ENCODE measurements at places on chromosomes 11 and 22.

DNA sequence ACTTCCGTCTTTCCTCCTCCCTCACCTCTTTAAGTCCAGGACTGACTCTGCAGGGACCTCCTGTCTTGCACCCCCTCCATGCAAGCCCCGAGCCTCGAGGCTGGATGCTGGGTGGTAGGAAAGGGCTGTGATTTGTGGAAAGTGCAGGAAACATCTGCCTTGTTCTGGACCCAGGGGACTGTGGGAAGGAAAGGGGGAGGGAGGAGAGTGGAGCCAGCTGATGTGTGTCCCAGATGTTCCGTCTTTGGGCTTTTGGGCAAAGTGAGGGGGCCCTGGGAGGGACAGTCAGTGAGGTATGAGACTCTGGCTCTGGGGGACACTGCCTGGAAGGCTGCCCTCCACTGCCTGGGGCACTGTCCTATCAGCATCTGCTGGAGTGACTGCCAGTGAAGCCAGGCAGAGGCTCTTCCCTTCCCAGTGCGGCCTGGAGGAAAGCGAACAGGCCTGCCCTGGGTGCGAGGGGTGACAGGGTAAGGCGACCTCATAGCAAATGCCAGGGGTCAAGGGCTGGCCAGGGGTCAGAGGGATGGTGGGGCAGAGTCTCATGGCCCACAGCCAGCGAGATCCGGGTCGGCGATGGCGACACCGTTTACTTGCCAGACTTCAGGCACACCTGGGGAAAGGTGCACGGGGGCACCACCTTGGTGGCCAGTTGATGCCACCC is 1.7 kb downstream of the MRGPRD start:
- DNase-seq: peak; percentile 38

DNA sequence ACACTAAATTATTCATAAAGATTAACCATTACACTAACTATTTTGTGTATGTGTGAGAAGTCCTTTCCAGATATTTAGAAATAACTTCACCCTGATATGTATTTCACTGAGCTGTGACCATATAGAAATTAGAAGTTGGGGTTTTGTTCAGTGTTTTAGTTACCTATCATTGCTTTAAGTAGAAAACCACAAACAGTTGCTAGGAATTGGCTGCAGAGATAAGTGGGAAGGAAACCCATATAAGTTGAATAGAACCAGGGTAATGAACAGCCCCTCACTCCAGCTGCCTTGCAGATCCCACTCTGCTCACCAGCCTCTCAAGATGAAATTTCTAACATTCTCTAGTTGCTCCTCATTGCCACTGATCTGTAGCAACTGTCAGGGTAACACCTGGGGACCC is 10.3 kb downstream of the SRSF8 start:
- no peak for DNase-seq

DNA sequence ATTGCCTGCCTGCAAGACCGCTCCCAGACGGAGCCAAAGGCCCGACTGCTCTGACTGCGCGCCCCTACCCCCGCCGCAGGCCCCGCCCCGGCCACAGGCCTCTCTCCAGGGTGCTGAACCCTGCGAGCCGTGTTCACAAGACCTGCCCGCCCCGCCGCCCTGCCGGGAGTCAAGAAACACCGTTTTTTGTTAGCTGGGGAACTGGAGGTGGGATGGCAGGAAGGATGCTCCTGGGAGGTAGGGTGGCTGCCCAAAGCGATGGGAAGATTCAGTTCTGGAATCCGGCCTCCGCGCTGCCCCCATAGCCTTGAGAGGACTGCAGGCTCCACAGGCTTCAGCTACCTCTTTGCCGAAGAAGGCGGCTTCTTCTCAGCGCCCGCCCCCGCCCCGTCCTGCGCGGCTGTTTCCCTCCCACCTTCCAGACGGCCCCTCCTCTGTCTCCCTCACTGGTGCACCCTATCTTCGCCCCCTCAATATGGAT is 2.7 kb upstream of the PDE2A start:
- peak; percentile 80 for DNase-seq

- DNase-seq: peak; percentile 94
Observed at GRCh38 chr11:130448416-130449309, at the start of gene ADAMTS15. Gene ADAMTS15, plus strand, starts transcription at chr11:130448645. Its CDS starts 329 bp downstream, at chr11:130448974.

DNA sequence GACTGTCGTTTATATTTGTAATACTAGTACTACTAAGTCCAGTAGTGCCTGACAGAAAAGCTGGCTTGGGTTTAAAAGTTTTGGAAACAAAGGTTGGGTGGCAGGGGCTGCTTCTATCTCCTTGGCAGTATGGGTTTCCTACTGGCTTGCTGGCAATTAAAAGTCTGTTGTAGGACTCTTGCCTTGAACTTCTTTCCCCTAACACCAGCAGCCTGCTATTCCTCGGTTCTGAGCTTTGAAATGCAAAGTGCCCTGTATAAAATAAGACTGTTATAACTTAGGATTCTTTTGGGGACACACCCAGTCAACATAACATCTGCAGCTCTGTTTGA is 1.3 kb downstream of the RNF169 start:
- no peak for DNase-seq

DNA sequence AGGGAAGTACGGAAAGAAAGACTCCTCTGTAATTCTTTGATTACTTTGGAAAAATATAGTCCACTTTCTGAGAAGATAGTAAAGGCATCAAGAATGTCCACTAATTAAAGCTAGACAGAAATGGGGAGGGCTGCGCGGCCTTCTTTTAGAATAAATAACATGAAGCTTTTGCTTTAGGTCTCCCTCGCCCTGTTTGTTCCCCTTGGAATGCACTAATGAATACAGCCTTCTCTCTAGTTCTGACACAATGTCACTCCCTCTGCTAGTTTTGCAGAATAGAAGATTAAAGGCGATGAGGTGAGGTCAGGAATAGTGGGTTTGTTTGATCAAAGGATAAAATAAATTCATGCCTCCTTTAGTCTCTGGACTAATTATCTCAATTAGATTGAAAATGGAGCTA is 543.9 kb downstream of the OPCML start:
- no peak for DNase-seq

GRCh38 chr22:40498420-40499208 is 128.2 kb downstream of the SGSM3 start:
- no peak for DNase-seq

DNA sequence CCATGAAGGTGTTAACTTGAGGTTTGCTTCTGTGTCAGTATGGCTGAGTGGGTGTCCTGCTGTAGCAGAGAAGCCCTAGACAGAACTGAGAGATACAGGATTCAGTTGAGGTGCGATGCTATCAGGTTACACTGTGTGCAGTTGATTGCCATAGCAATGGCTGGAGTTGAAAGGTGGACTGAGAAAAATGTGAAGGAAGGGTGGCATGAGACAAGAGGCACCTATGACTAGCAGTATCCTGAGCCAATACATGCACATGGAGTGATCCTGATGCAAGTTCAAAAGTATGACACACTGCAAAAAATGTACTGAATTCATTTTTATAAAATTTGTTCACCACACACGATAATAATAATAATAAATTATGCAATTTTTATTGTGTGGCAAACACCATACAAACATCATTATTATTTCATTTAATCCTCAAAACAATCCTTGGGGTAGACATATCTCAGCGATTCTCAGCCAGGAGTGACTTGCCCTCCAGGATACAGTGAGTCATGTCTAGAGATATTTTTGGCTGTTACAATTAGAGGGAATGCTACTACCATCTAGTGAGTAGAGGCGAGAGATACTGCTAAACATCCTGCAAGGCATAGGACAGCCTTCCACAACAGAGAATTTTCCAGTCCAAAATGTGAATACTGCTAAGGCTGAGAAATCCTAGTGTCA is 3.9 kb upstream of the PIWIL4 start:
- DNase-seq: no peak

DNA sequence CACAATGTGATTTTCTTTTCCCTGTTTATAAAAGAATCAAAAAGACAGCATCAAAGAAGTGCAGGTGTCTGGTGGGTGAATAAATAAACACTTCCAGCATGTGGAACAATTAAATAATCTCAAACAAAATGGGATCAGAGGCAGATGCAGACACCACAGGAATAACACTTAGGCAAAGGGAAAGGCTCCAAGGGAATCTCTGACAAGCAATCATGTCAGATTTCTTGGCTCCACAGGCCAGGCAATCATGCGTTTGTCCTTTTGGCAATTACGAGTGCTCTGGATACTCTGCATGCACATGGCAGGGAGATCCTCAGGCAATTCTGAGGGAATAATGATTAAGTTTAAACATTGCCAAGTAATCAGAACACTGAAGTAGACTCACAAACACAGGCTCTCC is 403.5 kb upstream of the LUZP2 start:
- no peak for DNase-seq

DNA sequence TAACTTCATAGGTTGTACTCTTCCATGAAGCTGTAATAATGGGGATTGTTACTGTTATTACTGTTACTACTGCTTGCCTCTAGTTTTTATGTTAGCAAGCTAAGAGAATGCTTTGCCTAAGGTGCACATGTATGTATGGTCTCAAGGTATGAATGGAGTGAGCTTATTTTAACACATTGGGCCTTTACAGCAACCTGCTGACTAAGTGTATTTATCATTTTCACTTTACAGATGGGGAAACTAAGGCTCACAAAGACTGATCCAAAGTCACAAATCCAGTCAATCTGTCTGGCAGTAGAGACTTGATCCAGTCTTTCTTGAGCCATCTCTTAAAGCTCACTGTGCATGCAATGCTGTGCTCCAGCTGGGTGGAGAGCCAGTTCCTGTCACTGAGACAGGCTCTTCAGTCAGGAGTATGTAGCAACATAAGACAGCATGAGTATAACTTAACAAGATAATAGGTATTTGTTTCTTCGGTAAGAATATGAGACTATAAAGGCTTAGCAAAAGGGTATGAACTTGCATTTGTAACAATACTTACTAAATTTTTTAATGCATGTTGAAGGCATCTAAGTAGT is 66.5 kb downstream of the PPP2R1B start:
- no peak for DNase-seq

DNA sequence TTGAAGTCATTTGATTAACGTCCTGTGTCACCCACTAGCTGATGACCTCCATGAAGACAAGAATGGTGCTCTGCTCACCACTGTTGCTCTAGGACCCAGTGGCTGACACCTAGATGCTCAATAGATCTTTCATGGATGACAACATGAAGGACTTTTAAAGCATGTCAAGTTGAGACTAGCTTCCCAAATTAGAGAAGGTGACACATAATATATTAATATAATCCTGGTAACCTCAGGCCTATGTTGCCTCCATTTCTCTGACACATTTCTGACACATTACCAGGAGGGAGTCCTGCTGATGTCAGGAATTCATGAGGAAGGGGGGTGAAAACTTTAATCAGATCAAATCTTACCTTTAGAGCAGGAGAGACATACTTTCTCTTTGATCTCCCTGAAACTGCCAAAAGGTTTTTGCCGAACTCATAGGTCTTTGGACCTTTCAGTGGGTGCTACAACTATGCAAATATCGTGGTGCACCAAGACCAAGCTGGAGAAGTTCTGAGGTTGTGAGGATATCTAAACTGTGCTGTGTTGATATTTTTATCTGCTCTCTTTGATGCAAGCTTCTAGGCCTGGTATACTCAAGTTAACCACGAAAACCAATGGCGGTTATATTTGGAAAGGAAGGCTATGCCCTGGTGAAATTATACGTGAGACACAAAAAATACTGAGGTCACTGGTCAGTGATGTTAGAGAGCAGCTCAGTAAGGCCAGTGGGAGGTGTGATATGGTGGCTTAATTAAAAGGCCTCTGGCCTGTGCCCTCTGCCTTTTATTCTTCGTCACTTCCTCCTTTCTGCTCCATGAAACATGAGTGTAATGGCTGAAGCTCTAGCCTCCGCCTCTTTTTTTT is 13.2 kb upstream of the AMPD3 start:
- no peak for DNase-seq

GRCh38 chr11:35419830-35420333 is 524 bp upstream of the SLC1A2 start:
- DNase-seq: peak; percentile 48

GRCh38 chr22:37295213-37295886 is 13.0 kb downstream of the CYTH4 start:
- DNase-seq: no peak

DNA sequence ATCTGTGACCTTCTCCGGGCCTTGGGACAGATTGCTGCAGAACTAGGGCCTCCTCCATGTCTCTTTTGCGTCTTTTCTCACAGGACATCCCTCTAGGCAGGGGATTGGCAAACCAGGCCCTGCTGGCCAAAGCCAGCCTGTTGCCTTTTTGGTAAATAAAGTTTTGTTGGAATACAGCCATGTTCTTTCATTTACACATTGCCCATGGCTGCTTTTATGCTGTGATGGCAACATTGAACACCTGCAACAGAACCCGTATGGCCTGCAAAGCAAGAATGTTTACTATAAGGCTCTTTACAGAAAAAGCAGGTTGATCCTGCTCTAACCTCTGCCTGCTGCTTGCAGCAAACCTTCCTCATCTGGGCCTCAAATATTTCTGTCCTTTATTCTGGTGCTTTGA is 56.8 kb upstream of the B3GAT1 start:
- DNase-seq: no peak

DNA sequence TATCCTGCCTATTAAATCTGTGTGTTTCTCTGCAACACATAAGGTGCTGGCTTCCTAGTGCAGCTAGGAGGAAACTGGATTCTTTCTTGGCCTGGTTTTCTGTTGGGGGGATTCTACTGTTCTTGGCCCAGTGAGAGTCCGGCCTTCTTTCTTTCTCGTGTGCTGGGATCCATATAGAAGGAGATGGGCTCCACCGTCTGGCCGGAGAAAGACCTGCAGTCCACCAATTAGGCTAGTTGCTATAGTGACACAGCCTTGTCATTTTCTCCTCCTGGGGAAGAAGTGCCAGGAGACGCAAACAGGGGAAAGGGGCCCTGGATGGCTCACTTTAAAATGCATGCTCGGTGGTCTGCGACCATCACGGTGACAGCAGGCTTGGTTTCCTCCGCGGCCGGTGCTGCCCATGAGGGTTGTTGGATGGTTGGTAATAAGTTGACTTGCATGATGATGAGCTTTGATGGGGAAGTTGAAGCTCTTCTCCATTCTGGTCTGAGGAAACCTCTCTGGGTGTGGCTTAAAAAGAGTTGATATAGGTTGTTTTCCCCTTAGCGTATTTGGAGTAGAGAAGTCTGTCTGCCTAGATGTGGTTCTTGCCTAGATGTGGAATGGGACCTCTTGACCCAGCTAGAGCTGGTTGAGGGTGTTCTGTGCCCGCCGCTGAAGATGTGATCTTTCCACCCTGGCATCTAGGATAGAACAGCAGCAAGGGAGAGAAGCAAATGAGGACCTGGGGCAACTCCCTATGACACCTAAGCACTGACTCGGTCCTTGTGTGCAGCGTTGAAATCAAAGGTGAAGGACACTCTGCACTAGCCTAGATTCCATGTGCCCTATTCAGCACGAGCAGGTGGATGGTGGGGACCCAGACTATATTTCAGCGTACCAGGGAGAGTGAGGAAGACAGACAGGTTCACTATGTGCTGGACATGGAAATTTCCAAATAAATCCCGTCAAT is 1335.0 kb downstream of the BRD1 start:
- DNase-seq: peak; percentile 65

DNA sequence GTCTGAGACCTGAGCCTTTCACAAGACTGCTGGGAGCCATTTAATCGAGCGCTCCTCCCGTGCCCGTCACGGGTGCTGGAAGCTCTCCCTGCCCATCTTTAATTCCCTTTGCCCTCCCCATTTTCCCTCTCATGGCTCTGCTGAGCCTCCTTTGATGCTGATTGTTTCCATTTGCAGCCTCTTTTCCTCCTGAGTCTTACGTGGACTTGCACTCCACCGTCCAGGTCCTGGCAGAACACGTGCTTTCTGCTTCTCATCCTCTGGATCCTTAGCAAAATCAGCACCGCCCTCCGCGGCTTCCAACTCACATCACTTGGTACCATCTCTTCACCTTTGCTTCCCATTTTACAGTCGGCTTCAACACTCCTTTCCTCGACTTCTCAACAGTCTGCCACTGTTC is 7.3 kb downstream of the IFT27 start:
- DNase-seq: no peak

- no peak for DNase-seq
Observed at GRCh38 chr22:46476547-46476941, 60.9 kb downstream of the CELSR1 start.

- no peak for DNase-seq
Observed at GRCh38 chr11:65217441-65218423, 36.0 kb downstream of the CAPN1 start.

All from Right ventricle myocardium superior (tissue), 1 donor.